Testis (tissue), 5 donors: ENCODE measurements at places on chromosomes 3 and 15. TPM values are rescaled to one million over a fixed set of nuclear protein-coding genes. Genes with fewer than 3 reads are reported as not detected.

The TMEM266 gene
- total RNA-seq = 12.4 TPM

The CELF6 gene
- 19.2 TPM for total RNA-seq

The ARPP21 gene
- 0.47 TPM for total RNA-seq

The TUSC7 gene
- total RNA-seq = 9.1 TPM

The FETUB gene
- total RNA-seq = not detected

The DBR1 gene
- total RNA-seq = 6.9 TPM

The TRAT1 gene
- total RNA-seq = 0.25 TPM

The CHST14 gene
- total RNA-seq = 5.4 TPM

The SLC12A8 gene
- total RNA-seq = 12.3 TPM

The C3orf22 gene
- total RNA-seq = 61.4 TPM

The SCN11A gene
- 3.5 TPM for total RNA-seq

The CTDSPL2 gene
- 71.2 TPM for total RNA-seq

The SLC6A1 gene
- total RNA-seq = 14.7 TPM

The UBA5 gene
- total RNA-seq = 52.8 TPM

The RNU6-1 gene
- total RNA-seq = not detected

The ZNF80 gene
- 0.74 TPM for total RNA-seq

The CPOX gene
- 21.7 TPM for total RNA-seq

The MKRN2 gene
- 93.6 TPM for total RNA-seq

The FBLN2 gene
- total RNA-seq = 334 TPM

The SNX22 gene
- total RNA-seq = 2.0 TPM

The NANOGP8 gene
- total RNA-seq = 6.0 TPM

The AHSG gene
- total RNA-seq = 1.6 TPM

The APOD gene
- 83.9 TPM for total RNA-seq

The EXD1 gene
- total RNA-seq = 42.9 TPM

The GHSR gene
- 1.2 TPM for total RNA-seq

The GOLGA6B gene
- 7.4 TPM for total RNA-seq

The ALCAM gene
- total RNA-seq = 8.3 TPM

The KBTBD12 gene
- 4.6 TPM for total RNA-seq

The RAD51 gene
- total RNA-seq = 13.8 TPM

The CNTN4 gene
- total RNA-seq = 19.6 TPM

The P2RY12 gene
- total RNA-seq = not detected

The LDHAL6B gene
- 22.6 TPM for total RNA-seq

The MUC20 gene
- total RNA-seq = 16.2 TPM

The OR5K2 gene
- total RNA-seq = not detected

The ARID3B gene
- 53.7 TPM for total RNA-seq

The CYP1A2 gene
- total RNA-seq = 0.31 TPM

The ZBED2 gene
- not detected for total RNA-seq

The RPL35A gene
- 264 TPM for total RNA-seq

The SV2B gene
- total RNA-seq = 1.6 TPM

The CDHR4 gene
- total RNA-seq = 5.5 TPM

The CCDC54 gene
- total RNA-seq = 107 TPM

The ACAA1 gene
- 58.3 TPM for total RNA-seq

The LMOD3 gene
- not detected for total RNA-seq

The ARPC4 gene
- total RNA-seq = 108 TPM

The SGO1 gene
- 11.9 TPM for total RNA-seq

The CA12 gene
- total RNA-seq = 0.68 TPM

The XCR1 gene
- 0.16 TPM for total RNA-seq

The ZPLD1 gene
- 0.55 TPM for total RNA-seq

The CD86 gene
- 3.2 TPM for total RNA-seq

The USP19 gene
- 82.7 TPM for total RNA-seq

The XYLB gene
- 5.9 TPM for total RNA-seq

The RBMS3 gene
- 19.7 TPM for total RNA-seq

The FAM3D gene
- not detected for total RNA-seq

The IQCB1 gene
- total RNA-seq = 33.6 TPM

The SNTN gene
- total RNA-seq = not detected

The PLSCR5 gene
- total RNA-seq = not detected

The AGBL1 gene
- 0.37 TPM for total RNA-seq
